ENCODE measurements at places on chromosomes 2 and 18.

- no peak for DNase-seq
These were observed 18.6 kb downstream of the HIBCH start for GRCh38 chr2:190301032-190301431.

DNA sequence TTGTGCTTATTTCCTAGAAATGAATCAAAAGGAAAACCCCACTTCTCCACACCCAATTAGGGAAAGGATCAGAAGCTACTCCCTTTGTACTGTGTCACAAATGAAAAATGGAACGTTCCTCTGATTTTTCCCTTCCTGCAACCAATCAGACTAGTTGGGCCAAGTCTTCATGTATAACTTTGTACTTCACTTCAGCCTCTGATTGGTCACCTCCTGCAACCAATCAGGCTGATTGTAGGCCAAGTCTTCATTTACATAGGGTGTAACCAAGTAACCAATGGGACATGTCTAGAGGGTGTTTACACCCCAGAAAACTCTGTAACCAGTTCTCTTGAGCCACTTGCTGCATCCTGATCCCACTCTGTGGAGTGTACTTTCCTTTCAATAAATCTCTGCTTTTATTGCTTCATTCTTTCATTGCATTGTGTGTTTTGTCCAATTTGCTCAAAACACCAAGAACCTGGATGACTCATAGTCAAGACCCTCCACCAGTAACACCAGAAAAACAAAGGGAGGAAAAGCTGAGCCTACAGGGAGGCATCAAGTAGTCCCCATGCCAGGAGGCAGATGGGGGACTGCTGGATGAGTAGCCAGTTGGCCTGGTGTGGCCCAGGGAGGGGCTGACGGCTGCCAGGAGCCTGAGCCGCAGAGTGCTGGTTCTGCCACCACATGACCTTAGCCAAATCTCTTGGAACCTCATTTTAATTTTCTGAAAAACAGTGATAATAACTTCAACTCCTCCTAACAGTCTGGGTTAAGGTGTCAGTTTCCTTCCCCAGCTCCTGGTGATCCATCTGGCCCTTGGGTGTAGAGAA is 46.1 kb downstream of the SOWAHC start:
- no peak for DNase-seq

DNA sequence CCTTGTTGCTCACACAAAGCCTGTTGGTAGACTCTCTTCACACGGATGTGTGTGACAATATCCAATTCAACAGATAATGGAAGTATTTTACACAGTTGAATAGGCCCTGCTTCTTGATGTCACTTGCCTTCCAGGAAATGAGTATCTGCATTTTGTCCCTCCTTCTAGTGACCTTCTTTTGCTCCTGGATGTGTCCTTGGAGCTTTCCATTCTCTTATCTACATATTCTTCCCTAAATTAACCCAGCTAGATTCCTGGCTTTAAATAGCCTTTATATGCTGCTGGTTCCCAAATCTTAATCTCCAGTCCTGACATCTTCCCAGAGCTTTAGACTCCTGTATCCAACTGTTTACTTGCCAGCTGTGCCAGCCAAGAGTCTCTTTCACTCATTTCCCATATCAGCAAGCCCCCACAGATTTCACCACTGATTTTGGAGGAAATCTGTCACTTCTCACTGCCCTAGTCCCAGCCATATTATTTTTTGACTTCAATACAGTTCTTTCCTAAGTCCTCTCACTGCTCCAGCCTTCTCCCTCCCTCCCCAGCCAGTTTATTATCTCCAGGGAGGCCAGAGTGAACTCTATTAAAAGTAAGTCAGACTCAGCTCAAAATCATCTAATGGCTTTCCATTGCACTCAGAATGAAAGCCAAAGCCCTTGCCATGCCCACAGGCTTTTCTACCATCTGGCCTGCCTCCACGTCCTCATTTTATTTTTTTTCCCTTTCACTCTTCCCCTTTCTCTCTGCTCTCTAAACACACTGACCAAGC is 170.0 kb downstream of the PDE11A start:
- DNase-seq: no peak

GRCh38 chr2:48343571-48344440 is 186.1 kb upstream of the STON1 start:
- no peak for DNase-seq

GRCh38 chr2:179991344-179991743 is 15.8 kb downstream of the CWC22 start:
- no peak for DNase-seq

DNA sequence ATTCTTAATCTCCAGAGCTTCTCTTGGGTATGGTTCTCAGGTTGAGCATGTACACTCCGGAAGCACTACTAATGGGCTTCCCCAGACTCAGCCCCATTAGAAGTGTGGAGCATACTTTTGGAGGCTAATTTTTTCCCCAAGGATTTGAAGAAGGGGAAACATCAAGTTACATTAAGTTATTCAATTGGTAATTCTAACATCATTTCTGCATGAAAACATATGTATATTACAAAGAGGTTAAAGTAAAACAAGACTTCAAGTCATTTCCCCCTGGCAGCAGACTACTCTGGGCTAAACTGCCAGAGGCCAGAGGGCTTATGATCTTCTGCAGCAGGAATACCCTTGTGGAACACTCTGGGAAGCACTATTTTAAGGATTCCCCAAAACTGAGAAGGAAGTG is 227.7 kb upstream of the STK17B start:
- no peak for DNase-seq

DNA sequence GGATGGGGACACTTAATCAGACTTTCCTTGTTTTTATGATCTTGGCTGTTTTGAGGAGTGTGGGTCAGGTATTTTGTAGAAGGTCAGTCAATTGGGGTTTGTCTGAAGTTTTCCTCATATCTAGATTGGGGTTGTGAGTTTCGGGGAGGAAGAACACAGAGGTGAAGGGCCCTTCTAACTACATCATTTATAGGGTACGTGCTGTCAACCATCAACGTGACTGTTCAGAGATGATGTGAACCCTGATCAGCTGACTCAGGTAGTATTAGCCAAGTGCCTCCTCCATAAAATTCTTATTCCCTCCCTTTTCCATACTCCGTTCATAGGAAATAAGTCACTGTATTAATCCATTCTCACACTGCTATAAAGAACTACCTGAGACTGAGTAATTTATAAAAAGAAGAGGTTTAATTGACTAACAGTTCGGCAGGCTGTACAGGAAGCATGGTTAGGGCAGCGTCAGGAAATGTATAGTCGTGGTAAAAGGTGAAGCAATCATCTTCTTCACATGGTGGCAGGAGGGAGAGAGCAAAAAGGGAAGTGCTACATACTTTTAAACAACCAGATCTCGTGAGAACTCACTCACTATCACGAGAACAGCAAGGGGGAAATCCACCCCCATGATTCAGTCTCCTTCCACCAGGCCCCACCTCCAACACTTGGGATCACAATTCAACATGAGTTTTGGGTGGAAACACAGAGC is 547.1 kb upstream of the LINC00305 start:
- DNase-seq: no peak

DNA sequence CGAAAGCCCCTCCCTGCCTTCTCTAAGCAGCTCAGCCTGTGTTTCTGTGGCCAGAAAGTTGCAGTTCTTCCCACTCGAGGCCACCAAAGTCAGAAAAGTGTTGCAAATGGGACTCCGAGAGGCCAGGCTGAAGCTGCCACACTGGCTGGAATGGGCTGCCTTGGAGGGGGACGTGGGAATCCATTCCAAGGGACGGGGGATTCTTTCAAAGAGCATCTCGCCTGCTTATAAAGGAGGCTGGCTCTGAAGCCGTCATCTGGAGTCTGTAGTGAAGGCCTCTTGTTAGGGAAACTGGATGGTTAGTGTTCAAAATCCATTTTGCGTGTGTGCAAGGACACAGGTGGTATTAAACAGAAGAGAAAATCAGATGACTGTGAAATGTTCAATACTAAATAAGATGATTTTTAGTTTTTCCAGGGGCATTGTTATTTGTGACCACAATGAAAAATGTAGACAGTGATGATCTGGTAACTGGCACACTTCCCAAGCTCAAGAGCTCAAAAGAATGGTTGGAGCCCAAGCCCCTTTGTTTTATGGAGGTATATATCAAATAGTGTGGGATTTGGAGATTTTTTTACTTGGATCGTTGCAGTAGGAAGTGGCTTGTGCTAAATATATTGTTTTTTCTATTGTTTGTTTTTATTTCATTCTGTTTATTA is 782 bp downstream of the FAM228B start:
- no peak for DNase-seq

DNA sequence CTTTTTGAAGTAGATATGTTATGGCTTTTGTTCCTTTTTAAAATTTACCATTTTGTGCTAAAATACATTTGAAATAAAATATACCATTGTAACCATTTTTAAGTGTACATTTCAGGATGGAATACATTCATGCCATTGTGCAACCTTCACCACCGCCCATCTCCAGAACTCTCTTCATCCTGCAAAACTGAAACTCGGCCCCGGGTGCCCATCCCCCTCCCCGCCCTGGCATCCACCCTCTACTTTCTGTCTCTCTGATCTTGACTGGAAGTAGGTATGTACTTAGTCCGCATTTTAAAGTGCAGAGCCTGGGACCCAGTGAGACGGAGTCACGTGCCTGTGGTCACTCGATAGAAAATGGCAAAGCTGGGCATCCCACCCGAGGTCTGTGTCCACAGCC is 45.6 kb downstream of the DIPK1C start:
- no peak for DNase-seq

DNA sequence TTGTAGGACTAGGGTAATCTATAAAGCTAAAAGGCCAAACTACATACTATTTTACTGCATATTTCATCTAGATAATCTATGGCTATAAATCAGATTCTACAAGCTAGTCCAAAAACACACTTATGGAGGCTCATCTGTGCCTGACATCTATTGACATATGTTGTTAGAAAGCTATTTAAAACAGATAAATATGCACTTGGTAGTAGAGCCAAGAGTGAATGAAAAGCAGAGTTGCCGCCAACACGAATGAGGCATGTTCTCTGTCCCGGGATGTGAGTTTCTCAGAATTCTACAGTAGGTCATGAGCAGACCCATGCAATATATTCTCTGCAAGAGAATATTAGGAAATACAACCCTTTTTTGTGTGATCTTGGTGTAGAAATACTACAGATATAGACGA is 66.7 kb upstream of the LPIN2 start:
- no peak for DNase-seq

DNA sequence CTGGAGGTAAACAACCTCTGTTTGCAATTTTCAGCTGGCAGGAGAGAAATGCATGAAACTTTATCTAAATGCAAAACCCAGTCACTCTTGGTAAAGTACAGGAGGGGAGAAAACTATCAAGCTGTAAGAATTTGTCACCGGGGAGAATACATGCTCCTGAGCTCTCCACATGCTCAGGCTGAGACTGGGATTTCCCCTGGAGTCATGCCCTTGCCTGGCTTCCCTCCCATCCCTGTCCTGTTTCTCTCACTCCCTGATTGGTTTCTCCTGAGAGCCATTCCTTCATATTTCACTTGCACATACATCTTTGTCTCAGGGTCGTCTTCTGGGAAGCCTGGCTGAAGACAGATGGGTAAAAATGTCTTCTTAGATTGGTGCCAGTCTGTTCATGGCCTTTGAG is 52.9 kb upstream of the SPATS2L start:
- no peak for DNase-seq

DNA sequence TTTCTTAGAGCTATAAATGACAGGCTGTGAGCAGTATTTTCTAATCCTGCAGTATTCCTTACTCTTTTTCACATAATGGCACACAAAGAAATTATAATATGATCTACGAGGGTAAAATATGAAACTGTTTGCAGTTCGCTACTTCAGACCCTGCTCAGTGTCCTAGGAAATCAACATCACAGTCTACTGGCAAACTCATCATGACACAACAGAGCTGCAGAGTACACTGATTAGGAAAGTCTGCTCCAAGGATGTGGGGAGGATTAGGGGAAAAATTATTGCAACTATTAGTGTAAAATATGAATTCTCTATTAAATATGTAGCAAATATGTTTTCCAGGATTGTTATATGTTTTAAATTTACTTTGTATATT is 149.2 kb upstream of the REG3G start:
- DNase-seq: no peak

DNA sequence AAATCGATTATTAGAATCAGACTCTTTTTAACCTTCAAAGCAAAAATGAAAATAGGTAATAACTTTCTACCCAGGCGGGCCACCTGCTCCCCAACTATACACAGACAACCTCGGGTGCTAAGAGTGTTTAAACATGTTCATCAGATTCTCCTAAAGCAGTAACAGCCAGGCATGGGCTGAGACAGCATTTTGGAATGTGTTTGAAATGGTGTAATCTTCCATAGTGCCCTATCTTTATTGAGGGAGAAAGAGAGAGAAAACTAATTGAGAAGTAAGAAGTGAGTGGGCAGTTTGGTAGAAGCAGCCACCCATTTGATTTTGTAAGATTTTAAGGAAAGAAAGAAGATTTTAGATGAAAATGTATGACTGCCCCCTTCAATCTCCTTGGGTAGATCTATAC is 196.1 kb upstream of the CTAGE1 start:
- DNase-seq: no peak

DNA sequence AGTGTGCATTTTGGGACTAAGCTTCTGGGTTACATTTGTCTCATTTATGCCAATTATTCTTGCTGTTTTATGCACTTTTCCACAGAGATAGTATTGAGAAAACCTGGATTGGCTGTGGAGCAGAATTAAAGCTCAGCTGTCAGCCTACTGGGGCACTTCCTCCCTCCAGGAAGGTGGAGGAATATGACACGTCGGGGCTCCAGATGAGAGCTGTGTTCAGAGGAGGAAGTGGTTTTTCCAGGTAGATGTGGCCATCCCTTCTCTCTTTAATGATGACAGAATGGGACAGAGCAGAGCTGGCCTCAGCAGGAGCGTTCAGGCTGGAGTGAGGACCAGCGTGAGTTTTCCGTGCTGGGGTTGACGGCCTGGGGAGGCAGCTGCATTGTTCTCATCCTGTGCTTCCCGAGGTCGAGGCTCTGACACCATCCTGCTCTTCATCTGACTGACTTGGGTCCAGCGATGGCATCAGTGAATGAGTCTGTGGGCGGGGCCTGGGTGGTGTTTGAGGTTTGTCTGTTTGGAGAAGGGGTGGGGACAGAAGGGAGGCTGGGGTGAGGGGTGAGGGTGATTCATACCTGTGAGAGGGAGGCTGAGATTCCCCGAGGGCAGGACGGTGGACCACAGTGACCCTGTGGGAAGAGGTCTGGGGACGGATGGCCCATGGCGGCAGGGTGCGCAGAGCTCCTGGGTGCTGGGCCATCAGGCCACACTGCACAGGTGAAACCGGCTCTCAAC is 207.0 kb downstream of the LDLRAD4 start:
- DNase-seq: no peak

DNA sequence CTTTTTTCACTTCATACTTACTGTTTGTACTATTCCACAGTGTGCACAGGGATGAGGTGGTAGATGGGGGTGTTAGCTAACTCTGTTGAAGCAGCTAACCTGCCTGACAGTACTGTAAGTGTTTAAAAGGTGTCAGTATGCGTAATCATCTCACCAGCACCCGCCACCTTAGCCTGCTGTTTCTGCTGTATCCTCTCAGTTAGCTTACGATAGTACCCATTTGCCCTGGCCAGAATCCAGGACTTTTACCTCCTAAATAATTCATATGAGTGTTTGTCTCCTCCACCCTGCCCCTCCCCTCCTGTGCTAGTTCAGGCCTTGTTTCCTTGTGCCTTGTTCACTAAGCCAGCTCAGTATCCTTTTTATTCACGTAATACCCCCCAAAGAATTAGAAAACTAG is 34.2 kb downstream of the TRAPPC12 start:
- DNase-seq: no peak

Data from left lung (tissue), 14 donors.